Smooth muscle cell of the pulmonary artery (primary cell): ENCODE measurements at places on chromosomes 6 and 20. TPM values are rescaled to one million over a fixed set of nuclear protein-coding genes. Genes with fewer than 3 reads are reported as not detected.

Gene DDX43
- total RNA-seq: 2.8 and 4.9 TPM in 2 replicates

Gene TRIM31
- not detected in 2 replicates for total RNA-seq

Gene KCNK16
- total RNA-seq: not detected in 2 replicates

Gene MEI4
- not detected in 2 replicates for total RNA-seq

Gene KHDC1
- total RNA-seq: 3.5 TPM in 2 replicates

Gene CRISP2
- not detected in 2 replicates for total RNA-seq

Gene KCNG1
- 3.2 and 18.6 TPM in 2 replicates for total RNA-seq

Gene OGFR
- total RNA-seq: 22.6 and 26.8 TPM in 2 replicates

Gene ID4
- total RNA-seq: 6.1 and 19.0 TPM in 2 replicates

Gene MUC22
- total RNA-seq: not detected in 2 replicates

Gene CST4
- 0.33 and 0.50 TPM in 2 replicates for total RNA-seq

Gene PDE10A
- total RNA-seq: 8.5 and 16.0 TPM in 2 replicates
